ENCODE measurements at places on chromosomes 6 and 20.

DNA sequence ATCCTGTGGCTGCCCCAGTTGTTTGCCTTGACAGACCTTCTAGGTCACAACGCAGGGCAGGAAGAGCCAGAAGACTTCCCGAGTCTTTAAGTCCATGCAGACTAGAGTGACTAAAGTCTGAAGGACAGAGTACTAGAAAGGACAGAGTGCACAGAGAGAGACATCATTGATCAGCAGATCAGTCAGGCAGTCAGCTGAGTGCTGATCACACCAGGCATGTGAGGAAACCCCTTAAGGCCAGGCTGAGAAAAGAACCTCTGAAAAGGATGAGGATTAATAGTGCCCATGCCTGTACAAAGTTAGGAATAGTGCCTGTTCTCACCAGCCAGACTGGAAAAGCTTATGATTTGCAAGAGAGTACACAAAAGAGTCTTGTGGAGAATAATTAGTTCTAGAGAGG, 91.3 kb downstream of the CFAP61 start:
- DNase-seq = no peak

- DNase-seq = no peak
These were observed 49.8 kb upstream of the SSTR4 start for GRCh38 chr20:22985239-22985778.

DNA sequence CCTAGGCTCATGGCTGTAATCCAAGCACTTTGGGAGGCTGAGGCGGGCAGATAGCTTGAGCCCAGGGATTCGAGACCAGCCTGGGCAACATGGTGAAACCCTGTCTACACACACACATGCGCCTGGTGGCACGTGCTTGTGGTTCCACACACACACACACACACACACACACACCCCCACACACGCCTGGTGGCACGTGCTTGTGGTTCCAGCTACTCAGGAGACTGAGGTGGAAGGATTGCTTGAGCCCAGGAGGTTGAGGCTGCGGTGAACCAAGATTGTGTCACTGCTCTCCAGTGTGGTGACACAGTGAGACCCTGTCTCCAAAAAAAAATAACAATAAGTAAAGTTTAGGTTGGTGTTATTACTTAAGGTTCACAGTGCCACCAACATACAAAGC, 165.8 kb downstream of the ZFAND3 start:
- no peak for DNase-seq

- peak; percentile 57 for DNase-seq
These were observed 19.3 kb upstream of the RNGTT start for GRCh38 chr6:88982720-88983119.

DNA sequence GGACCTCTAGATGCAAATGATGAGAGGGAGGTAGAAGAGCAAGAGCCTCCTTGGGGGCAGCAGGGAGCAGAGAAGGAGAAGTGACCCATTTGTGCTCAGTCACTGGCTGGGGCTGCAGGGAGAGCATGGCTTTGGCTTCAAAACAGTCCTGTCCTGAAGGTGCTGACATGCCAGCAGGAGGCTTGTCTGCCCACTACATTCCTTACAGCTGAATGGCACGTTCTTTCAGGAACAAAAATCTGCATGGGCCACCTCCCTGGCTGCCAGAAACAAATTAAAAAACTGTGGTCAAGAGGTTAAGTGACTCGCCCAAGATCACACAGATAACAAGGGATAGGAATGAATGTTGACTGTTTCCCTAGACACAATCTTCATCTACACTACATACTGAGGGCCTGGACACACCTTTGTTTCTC, 188.8 kb downstream of the HIVEP2 start:
- no peak for DNase-seq

- DNase-seq = no peak
These were observed 145.6 kb upstream of the SOX4 start for GRCh38 chr6:21447987-21448386.

DNA sequence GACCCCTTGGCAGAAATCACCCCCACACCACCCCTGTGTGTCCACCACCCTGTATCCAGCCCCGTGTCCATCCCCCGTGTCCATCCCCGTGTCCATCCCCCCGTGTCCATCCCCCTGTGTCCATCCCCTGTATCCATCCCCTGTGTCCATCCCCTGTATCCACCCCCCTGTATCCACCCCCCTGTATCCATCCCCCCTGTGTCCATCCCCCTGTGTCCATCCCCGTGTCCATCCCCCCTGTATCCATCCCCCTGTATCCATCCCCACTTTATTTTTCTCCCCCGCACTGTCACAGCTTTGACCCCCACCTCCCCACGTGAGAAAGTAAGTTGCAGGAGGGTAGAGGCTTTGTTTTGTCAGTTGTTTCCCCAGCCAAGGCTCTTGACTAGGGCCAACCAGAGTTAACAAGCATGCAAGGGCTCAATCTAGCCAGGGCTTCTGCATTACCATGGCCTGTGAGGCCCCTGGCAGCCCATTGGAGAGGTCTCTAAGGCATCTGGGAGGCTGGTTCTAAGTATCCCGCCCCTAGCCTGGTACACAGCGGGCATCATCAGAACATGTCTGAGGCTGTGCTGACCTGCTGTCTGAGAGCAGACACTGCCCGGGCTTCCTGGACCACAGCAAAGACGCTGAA, 18.1 kb upstream of the SIRPA start:
- DNase-seq = peak; percentile 90

DNA sequence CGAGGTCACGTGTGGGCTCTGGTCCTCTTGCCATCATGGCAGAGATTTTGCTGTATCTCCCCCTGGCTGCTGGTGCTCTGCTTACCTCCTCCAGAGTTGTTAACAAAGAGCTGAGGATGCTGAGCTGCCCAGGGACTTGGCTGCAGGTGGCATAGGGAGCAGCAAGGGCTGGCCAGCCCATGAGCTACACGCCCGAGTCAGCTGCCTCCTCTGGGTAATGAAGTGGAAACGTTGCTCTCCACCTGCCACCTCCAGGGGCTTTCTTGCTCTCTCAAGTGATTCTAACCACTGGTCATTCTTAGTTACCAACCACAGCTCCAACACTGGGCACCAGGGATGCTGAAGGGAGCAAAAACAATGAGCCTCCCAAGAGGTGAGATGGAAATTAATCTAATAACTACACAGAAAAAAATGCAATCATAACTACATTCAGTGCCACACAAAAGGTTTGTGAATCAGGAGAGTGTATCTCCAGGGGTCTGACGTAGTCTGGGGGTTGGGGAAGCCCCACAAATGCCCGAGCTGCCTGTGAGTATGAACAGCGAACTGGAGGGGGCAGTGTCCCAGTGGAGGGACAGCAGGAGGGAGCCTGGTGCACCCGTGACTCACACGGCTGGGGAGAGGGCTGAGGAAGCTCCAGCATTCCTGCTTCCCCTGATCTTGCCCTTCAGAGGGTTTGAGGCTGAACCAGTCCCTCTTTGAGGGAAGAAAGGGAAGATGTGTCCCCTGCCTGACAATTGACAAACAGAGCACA, 78.7 kb downstream of the CDH26 start:
- DNase-seq = no peak

DNA sequence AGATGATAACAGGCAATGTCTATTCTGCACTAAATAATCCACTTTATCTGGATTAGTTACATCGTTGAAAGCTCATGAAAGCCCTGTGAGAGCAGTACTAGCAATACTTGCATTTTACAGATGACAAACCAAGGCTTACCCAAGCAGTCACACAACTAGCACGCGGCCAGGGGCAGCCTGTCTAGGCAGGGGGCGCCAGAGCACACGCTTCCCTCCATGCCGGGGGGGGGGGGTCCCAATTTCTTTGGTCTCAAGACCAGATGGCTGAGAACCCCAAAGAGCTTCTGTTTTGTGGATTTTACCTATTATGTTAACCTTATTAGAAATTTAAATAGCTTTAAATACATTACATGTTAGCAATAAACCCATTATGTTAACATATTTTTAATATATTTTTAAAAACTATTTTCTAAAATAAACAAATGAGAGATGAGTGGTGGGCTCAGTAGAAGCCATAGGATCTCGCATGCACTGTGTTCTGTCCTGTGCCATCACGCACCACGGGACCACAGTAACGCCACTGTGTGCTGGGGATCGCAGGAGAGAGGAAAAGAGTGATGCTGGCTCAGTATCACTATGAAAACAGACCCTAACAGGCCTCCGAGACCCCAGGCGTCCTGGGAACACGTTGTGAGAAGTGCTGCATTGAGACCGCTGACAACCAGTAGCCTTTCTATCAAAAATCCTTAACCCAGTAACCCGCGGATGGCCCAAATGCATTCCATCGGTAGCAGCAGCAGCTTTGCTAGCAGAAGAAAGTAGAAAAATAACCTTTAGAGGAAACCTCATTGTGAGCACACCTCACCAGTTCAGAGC, 5.3 kb upstream of the PRR18 start:
- peak; percentile 80 for DNase-seq

GRCh38 chr6:136901212-136901784, 20.8 kb upstream of the SLC35D3 start:
- no peak for DNase-seq

- DNase-seq = no peak
These were observed 45.9 kb upstream of the CSE1L start for GRCh38 chr20:48999890-49000870.

DNA sequence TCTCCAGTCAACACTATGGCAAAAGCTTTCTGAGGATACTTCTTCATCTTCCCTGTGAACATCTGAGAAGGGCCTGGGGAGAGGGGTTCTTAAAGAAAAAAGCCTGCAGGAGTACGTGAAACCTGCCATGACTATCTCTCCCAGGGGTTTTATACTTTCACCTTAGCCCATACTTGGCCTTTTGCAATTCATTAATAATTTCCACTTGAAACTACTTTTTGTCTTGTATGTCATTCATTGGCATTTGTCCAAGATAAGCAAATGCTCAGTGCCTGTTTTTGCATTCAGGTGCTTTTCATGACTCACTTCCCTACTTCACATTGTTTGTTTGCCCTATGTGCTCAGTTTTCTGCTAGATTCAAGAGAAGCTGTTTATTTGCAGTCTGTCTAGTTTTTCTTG, 580.3 kb upstream of the GJE1 start:
- no peak for DNase-seq

- no peak for DNase-seq
These were observed 29.5 kb downstream of the CDYL start for GRCh38 chr6:4805553-4806336.

GRCh38 chr6:112029045-112029822, 24.7 kb upstream of the CCN6 start:
- peak; percentile 54 for DNase-seq

DNA sequence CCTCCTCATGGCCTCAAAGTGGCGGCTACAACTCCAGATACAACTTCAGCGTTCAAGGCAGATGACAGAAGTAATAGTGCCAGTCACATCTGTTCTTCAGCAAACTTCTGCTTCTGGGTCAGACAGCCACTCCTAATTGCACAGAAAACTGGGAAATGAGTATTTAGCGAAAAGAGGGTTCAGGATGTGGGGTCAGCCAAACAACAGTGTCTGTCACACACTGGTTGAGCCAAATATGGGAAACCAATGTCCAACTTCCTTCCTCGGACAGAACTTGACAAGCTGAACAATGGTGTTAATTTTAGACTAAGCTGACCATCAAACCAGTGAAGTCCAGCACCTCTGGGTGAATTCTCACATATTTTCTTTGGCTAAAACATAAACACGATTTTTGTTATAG, 22.1 kb downstream of the NUDT3 start:
- DNase-seq = no peak

- DNase-seq = no peak
These were observed 12.0 kb downstream of the PFDN4 start for GRCh38 chr20:54219751-54220426.

- DNase-seq = no peak
These were observed 5.9 kb downstream of the SRSF12 start for GRCh38 chr6:89111933-89112332.

GRCh38 chr6:89688328-89688727, 49.8 kb upstream of the LYRM2 start:
- DNase-seq = no peak

DNA sequence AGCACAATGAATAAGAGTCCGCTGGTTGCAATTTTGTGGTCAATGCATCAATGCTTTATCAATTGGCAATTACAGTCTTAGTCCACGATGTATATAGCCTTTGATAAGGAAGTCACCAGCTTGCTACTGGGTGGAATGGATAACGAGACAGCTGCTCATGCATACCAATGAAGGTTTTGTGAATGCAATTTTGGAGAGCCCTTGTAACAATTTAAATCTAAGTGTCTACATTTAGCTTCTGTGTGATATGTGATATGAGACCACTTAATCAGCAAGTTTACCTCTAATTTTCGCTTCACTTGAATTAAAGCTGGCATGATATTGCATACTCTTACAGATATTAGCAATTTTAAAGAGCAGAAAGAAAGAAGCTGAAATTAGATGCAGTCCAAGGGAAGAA, 543.9 kb downstream of the RNF144B start:
- DNase-seq = no peak

- no peak for DNase-seq
These were observed 26.8 kb upstream of the FAM184A start for GRCh38 chr6:119105282-119105681.

DNA sequence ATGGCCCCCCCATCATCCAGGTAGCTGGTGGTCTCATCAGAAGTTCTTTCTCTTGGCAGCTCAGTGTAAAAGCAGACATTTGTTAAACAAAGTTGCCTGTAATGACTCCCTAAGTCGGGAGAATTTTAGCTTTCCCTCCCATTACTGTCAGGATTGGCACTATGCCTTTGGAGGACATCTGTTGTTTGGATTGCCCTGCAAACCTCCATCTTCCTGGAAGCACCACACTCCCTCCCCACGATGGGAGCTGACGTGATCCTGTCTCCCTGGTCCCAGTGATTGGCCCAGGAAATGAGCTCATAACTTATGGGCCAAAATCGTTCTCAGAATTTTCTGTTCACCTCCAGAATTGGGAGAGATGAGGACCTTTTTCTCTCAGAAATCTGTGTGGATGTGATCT, 42.6 kb upstream of the CNR1 start:
- no peak for DNase-seq

- no peak for DNase-seq
These were observed 79.8 kb downstream of the ANKEF1 start for GRCh38 chr20:10114598-10114997.

- peak; percentile 68 for DNase-seq
These were observed at the start of gene PACSIN1 for GRCh38 chr6:34465531-34466241. Gene PACSIN1 (plus strand): TSS chr6:34466076. CDS start chr6:34526306, 60,230 bp downstream.

DNA sequence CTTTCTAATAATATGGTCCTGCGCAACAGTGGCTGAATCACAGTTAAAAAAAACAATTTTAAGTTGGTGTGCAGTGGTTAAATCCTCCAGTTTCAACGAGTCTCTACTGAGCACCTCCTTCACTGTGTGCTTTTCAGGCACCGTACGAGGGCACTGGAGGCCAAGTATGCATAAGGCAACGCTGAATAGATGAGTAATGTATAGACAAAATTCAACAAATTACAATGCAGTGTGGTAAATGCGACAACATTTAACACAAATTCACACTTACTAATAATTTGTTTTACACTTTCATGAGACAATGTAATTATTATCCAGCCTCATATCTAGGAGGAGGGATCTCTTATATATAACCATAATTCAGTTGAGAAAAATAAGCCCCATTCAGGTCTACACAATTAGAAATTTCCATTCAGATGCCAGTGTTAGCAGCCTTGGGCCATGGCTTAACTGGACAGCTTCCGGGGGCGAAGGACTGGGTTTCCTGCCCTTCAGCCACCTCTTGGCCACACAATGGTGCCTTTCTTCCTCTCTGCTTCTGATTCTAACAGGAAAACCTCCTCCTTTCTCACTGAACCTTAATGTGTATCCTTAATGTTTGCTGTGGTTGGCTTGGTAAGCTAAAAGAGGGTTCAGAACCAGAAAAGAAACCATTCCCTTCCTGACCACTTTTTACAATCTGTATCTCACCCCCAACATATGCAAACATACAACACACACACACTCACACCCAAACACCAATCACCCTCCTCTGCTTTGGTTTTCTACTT, 51.9 kb downstream of the B4GALT5 start:
- DNase-seq = no peak

All from GM13976 (cell line).